ENCODE measurements at places on chromosomes 4 and X.

DNA sequence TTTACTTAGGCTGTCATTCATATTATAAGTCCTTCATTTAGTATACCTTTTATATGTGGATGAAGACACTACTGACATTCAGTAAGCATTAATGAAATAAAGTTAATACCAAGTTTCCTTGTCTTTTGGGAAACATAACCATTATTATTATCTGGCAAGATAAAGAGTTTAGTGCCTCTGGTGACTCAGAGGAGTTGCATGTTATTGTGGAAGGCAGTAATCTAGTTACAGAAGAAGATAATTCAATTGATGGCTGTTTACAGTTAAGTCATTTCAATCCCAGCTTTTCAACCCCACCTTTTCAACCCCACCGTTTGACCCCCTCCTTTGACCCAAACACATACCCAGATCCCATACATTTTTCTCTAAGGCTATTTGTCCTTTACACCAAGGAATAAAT is 143.8 kb downstream of the FANCB start:
- DNase-seq = no peak

DNA sequence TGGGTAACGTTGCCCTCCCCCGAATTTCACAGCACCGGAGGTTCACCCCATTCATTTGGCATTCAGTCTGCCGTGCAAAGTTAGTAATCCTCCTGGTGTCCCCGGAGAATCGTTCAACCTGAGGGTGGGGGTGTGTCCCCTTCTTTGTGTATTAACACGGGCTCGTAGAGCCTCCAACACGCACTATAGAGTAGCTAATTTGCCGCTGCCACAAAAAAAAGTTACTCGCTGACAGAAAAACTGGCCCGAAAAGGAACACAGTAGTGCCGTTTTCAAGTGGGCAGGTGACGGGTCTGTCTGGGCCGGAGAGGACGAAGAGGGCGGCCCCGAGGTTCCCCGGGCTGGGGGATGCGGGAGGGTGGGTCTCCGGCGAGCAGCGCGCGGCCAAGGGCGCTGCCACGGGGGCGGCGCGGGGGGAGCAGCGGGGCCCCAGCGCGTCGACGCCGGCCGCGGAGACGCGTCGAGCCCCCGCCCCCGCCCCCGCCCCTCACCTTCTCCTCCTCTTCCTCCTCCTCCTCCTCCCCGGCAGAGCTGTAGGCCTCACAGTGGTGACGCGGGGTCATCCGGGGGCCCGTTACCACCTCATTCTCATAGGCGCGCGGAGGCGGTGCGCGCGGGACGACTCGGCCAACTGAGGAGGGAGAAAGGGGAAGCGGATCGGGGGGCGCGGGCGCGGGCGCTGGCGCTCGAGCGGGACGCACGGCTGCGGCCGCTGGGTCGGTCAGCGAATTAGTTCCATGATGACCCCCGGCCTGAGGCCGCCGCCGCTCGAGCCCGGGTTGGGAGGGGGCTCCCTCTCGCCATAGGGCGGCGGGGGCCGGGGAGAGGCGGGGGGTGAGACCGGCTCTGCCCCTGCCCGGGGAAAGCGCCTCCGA is 571 bp downstream of the CCNI start:
- peak; percentile 37 for DNase-seq

- DNase-seq = no peak
These were observed 58.1 kb downstream of the ADGRG2 start for GRCh38 chrX:19064175-19064574.

DNA sequence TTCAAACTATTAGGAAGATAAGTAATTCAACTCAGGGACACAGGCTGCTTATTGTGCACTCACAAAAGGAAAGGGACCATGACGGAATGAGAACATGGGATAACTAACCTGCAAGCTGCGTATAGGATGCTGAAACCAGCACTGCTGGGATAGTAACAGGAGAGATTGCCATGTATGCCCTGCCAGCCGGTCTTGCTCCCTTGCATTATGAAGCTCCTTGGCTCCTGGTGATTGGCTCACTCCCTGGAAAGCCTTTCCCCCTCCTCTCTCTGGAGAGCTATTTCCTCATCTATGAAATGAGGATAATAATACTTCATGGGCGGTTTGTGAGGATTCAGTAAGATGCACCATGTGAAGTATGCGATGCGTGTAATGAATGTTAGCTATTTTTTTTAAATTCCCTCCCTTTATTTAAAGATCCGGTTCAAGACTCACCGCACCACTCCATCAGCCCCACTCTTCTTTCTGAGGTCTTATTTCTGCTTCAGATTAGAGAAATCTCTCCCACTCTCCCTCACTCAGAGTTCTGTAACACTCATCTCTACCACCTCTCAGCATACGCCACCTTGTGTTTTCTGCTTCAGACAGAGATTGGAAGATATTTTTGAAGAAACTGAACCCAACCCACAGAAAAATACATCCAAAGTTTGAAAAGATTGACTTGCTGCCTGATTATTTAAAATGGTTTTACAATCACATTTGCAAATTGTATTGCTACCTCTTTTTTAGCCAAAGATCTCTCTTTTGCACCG is 18.4 kb downstream of the MSMO1 start:
- no peak for DNase-seq

- DNase-seq = no peak
These were observed 2.7 kb downstream of the TCEANC start for GRCh38 chrX:13655674-13656073.

- DNase-seq = no peak
These were observed 19.5 kb downstream of the SAT1 start for GRCh38 chrX:23802431-23802830.

DNA sequence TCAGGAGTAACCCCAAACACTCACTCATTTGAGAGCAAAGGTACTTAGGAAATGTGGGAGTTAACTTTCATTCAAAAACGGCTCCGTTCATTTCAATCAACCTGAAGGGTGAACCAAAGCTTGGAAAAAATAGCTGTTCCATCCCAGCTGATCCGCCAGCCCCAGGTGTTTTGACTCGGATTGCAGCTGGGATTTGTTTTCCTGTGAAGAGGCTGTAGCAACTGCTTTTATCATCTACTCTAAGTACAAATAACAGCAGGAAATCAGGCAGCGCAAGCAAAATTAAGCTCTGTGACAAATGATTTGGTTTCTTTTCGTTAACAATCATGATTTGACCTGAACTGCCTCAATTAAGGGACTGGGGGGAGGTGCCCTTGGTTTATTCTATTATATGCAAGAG is 154.7 kb downstream of the BEND2 start:
- DNase-seq = no peak

DNA sequence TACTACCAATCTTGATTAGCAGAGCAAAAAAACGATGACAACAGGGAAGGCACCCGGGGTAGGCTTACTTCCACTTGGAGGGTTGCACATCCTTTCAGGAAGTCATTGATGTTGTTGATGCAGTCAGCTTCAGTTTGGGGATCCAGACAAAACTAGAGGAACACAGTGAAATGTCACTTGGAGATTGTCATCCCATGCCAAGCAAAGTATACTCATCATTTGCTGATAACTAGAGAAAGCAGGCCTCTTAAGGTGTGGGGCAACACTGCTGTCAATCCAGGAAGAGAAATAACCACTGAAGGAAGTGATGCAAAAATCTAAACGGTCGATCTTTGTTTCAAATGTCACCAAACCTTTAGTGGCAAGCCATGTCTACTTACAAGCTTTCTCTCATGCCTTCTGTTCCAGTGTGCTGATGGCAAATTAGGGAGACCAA is 1.4 kb downstream of the ARHGEF6 start:
- DNase-seq = no peak
